Stimulated activated CD4-positive, alpha-beta T cell treated with anti-CD3 and anti-CD28 coated beads, Interleukin-4, amount 100 ng/mL, for 4 hours (primary cell): ENCODE measurements at places on chromosomes 12 and 14.
A peak's percentile ranks its signal among the peaks of the same experiment; 100 is the strongest.

- DNase-seq: no peak
These were observed 116.4 kb downstream of the DICER1 start for GRCh38 chr14:95040708-95041476.

DNA sequence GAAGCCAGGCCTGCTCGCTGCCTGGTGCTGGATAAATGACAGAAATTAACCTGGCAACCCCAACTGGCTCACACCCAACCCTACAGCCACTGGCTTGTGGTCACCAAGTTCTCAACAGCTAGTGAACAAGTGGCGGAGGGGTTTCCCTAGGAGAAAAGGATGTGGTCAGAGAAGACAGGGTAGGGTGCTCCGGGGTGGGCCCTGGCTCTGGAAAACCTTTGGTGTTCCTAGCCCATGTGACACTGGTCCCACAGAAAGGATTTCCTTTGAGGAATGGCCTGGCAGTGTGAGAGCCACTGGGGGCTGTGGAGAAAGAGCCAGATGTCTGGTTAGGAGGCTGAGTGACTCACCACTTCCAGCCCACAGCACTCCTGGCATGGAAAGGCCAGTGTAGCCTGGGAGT, 8.7 kb downstream of the SYNE3 start:
- DNase-seq: no peak

DNA sequence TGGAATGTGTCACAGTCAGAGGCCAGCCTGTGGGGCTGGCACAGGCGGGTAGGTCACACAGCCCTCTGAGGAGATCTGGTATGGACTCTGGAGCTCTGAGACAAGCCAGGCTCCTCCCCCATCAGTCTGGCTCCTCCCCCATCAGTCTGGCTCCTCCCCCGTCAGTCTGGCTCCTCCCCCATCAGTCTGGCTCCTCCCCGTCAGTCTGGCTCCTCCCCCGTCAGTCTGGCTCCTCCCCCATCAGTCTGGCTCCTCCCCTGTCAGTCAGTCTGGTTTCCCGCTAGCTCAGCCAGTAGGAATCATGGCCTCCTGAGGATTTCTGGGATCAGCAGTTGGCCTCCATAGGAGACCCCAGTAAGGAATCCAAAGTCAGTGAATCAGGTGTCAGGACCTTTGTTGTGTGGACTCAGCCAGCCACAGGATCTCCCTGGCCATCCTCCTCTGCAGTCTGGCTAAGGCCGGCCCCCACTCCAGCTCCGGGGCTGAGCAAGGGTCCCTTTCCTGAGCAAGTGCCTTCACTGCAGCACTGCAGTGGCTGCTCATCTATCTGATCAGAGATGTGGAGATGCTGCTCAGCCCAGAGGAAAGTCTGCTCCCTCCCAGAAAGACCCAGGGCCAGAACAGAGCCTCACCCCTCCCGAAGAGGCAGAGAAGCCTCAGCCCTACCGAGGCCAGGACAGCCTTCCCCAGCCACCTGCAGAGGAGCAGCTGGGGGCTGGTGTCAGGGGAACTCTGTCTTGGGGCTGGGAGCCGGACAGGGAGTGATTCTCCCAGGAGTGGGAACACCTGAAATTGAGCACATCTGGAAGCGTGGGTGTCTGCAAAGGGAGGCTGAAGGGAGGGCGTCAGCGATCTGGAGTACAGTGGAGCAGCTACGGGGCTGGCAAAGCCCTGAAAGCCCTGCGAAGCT, 35.7 kb downstream of the IQSEC3 start:
- no peak for DNase-seq

DNA sequence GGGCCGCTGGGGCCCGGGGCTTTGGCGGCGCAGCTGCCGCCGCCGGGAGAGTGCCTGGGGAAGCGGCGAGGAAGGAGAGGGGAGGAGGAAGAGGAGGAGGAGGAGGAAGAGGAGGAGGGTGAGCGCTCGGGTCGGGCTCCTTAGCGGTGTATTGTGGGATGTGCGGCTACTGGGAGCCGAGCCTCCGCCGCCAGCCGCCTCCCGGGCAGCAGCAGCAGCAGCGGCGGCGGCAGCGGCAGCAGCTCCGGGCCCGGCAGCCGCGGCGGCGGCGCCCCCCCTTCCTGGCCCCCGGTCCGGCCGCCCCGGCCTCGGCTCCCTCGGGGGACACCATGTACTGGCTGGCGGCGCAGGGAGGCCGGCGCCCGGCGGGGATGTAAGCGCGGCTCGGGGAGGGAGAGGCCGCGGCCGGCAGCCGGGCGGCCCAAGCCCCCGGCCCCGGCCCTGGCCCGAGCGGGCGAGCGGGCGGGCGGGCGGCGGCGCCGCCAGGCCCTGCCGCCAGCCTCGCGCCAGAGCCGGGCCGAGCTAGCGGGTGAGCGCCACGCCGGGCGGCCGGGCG, at the start of gene SETD1B:
Gene SETD1B, plus strand, starts transcription at position 149 of the 556 bp plus-strand sequence. CDS start 729 bp downstream, outside the sequence.
- no peak for DNase-seq

DNA sequence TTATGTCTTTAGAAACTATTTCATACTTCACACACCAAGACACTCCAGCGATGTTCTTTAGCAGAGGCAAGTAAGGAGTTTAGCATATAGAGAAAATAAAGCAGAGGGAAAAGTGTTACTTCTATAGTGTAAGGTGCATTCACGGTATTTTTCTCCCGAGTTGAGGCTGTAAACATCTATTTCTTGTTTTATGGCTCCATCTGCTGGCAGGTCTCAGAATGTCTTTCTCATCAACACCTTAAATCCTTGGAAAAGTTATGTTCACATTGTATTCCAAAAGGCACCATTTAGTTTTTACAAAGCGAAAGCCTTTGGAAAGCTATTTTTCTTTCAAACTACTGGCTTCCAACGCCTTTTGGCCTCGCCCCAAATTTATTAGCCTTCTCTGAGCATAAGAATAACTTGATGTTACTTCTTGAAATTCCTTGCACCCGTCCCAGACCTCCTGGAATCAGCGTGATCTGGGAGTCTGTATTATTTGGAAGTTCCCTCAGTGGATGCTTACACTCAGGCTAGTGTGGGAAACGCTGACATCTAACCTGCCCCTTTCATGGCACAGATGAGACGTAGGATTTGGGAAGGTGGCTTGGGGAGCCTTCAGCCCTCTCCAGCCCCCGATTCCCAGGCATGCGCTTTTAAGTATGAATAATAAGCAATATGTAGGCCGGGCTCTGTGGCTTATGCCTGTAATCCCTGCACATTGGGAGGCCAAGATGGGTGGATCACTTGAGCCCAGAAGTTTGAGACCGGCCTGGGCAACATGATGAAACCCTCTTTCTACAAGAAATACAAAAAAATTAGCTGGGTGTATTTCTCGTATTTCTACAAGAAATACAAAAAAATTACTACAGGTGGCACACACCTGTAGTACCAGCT, 1.9 kb upstream of the PIWIL1 start:
- no peak for DNase-seq

DNA sequence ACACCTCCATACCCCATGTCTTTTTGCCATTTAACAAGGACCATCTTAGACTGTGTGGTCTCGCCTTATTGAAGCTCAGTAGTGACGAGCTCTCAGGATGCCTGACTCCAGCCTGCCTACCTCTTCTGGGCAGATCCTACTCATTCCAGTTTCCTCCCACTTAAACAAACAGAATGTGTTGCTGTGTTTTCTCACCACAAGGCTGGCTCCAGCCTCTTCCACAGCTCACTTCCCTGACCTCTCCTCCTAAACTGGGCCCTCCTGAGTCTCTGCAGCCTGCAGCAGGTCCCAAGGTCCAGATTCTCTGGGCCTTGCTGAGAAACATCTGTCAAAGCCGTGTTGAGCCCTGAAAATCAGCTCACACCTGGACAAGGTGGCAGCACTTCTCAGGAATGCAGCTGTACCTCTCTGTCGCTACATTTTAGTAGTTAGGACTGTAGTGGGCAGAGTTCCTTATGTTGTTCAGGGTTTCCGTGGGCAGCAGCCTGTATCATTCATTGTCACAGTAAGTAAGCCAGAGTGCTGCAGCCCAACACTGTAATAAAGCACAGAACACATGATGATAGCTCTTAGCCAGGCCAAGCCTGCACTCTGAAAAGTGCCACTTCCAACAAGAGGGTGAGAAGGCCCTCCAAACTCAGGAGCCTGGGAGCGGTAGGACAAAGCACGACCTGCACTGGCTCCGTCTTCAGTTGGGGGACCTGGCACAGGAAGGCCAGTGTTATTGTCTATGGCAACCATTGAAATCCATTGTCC, 68.5 kb downstream of the NKX2-1 start:
- no peak for DNase-seq

DNA sequence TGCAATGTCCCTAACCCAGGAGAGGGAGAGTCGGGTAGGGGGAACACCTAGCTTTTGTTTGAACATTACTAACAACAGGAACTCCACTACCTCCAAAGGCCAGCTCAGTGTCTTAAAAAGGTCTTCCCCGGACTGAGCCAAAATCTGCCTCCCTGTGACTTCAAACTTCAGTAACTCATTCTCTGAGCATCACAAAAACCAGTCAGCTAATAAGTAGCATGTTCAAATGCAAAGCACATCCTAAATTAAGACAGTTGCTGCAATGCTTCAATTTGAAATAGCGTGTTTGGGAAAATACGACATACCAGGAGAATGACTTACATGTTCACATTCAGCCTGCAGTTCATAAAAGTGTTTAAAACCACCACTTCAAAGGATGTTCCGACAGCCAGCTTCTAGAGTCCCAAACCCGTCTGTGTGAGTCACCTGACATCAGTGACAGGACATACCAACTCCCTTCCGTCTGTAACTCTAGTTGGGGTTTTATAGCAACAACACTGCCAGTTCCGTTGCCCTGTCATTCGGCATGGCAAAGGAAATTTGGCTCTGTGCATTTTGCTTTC, 13.0 kb downstream of the ZFP36L1 start:
- DNase-seq: peak; percentile 17

DNA sequence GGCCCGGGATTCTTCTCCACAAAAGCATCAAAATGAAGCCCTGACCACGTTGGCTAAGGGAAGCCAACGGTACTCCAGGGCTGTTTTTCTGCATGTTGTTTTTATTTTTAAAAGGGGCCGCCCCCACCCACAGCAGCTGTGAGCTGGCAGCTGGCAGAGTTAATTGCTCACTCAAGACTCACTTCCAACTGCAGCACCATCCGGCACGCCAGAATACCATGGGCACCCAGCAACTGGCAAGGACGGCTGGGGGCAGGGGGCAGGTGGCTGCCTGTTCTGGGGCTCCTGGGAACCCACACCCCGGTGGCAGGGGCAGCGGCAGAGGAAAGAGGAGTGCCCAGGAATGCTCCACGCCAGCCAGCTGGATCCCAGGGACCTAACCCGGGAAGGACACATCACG, 44.3 kb downstream of the NCOR2 start:
- DNase-seq: no peak
